ENCODE measurements at places on chromosomes 2 and 18.
A peak's percentile ranks its signal among the peaks of the same experiment; 100 is the strongest.

GRCh38 chr18:79380816-79381806, 14.6 kb upstream of the NFATC1 start:
- no peak for DNase-seq

GRCh38 chr18:10928011-10928771, 221.2 kb downstream of the PIEZO2 start:
- DNase-seq, result no peak

GRCh38 chr18:23494992-23495391, 8.3 kb upstream of the RMC1 start:
- DNase-seq, result no peak

- no peak for DNase-seq
Measured at GRCh38 chr2:77513191-77513590, 9.0 kb downstream of the LRRTM4 start.

DNA sequence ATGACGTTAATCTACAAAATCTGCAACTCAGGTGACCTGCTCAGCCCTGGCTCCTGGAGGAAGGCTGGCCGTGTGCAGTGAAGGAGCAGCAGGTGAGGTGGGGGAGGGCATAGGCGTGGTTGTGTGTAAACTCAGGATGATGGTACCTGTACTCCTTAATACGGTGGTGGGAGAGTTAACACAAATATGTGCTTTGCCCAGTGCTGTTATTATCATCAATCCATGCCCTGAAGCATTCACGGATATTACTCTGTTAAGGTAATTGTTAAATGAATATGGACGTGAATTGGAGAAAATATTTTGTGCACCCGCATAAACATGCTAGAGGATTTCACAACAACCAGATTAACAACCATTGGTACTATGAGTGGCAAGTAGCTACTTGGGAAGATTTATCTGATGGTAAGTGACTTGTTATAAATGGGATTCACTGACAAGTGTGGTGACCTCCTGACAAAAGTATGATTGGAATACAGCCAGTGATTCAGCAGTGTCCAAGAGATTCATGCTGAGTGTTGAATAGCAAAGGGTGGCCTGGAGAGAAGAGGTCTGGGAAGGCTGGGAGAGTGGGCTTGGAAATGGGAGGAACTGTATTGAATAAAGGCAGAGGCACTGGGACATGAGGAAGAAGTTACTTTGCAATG, 194.1 kb downstream of the TPGS2 start:
- no peak for DNase-seq

DNA sequence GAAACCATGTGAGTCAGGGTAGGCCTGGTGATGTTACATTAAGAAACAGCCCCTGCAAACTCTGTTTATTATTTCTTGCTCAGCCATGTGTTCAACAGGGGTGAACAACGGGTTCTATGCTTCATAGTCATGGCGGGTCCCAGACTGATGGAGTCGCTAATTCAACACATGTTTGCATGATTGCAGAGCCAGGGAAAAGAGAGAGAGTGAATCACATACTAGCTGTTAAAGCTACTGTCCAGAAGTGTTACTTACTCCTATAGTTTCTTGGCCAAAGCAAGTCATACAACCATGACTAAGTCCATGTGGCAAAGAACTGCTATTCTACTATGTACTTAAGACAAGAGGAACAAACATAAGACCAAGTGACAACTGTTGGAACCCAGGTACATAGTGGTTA, 241.2 kb upstream of the SKOR2 start:
- DNase-seq, result no peak

- DNase-seq, result no peak
Measured at GRCh38 chr2:6994536-6995128, 77.4 kb downstream of the RNF144A start.

GRCh38 chr2:99238599-99238998, 16.9 kb downstream of the LYG2 start:
- DNase-seq, result no peak

GRCh38 chr2:145399131-145399530, 879.2 kb upstream of the ZEB2 start:
- no peak for DNase-seq

DNA sequence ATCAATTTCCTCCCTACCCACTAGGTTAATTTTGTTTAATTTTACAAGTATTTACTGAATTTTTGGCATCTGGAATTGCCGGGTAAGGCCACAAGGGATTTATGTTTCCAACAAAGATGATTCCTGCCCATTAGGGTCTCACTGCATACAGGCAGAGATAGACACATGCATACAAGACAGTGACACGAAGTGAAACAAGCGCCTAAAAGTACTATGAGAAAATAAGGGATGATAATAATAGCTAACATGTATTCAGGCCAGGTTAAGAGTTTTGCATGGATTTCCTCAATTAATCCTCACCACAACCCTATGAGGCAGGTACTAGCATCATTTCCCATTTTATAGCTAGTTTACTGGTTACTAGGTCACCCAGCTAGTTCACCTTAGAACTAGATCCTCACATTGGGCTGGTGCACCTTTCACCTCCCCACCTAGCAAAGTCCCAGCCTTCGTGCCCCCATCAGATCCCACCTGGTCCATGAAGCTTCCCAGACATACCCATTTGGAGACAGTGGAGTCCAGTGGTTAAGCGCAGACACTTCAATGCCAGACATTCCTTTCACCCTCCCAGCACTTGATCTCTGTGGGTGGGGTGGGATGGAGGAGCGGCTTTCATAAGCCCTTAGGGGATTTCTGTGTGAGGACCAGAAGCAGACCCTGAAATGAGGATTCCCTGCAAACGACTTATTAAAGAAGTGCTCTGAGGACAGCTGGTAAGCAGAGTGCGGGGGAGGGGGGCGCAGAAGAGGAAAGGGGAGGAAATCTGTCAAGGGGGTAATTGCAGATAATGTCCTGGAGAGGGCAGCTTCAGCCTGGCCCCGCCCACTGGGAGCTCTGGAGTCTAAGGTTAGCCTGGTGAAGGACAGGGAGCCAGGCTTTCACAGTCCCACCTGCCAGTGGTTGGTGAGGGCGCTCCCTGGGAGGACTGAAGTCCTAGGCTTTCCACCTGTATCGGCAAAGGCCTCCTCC, 5.8 kb upstream of the DGUOK start:
- DNase-seq, result peak; percentile 39

DNA sequence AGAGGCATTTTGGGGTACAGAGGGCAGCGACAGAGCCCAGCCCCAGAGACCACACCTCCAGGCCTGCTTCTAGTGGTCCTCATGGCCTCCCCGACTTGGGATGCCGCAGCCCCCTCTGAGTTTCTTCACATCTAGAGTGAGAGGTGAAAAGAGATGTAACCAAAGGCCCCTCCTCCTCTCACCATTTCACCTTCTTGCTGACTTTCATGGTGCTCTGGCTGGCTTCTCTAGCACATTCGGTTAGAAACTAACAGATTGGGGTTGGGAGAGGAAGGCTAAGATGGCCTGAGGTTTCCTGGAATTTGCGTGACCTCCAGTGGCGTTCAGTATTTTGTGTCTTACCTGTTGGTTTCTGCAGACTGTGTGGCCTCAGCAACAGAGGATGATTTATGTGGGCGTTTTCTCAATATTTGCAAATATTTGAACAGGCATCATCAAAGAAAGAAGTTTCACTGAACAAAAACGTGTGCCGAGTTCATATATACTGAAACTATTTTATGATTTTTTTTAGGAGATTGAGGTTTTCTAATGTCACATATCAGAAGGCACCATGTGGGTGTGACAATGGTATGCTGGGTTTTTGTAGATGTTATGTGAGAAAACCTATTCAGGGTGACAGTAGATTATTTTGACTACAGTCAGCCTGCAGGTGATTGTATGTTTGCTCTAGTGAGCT, 69.9 kb upstream of the BCL2L11 start:
- no peak for DNase-seq

GRCh38 chr18:60978338-60978737, 354.9 kb upstream of the CDH20 start:
- DNase-seq, result no peak

DNA sequence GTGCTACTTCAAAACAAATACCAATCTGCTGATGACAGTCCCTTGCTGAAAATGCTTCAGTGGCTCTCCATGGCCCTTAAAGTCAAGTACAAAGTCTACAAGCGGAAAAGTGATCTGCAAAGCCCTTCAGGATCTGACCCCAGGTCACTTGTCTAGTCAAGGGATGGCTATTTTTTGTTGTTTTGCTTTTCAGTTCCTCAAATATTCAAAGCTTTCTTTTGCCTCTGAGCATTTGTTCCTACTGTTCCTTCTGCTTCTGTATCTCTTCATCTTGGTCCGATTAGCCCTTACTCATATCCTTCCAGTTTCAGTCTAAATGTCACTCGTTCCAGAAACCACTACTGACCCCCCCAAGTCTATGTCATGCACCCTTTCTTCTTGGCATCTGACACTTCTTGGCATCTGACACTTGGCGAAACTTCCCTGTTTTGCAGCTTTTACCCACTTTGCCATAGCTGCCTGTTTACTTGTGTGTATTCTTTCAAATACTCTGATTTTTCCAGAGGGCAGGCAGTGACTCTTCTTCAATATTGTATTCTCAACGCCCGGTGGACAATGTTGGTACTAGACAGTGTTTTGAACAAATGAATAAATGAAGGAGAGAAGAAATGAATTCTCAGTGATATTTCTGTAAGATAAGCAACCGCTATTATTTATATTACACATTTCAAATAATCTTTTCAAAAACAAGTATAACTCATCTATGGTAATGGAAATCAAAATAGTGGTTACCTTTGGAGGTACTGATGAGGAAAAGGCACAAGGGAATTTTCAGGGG, 175.9 kb upstream of the FN1 start:
- no peak for DNase-seq

- DNase-seq, result no peak
Measured at GRCh38 chr2:229096409-229097066, 174.5 kb downstream of the PID1 start.

- DNase-seq, result no peak
Measured at GRCh38 chr18:3799515-3799914, 349.5 kb downstream of the TGIF1 start.

- DNase-seq, result no peak
Measured at GRCh38 chr2:24745825-24746224, 47.4 kb downstream of the PTRHD1 start.

GRCh38 chr2:43006834-43007543, 214.6 kb upstream of the HAAO start:
- DNase-seq, result no peak

All from activated T-cell treated with anti-CD3 and anti-CD28 coated beads for 48 hours (primary cell).